ENCODE measurements at places on chromosomes 3 and 15. TPM values are rescaled to one million over a fixed set of nuclear protein-coding genes. Genes with fewer than 3 reads are reported as not detected.
A peak's percentile ranks its signal among the peaks of the same experiment; 100 is the strongest.

- no peak for DNase-seq
These were observed 40.5 kb downstream of the SH3BP5 start for GRCh38 chr3:15291589-15292541.

Gene GORASP1
- 21.7 TPM for total RNA-seq

- DNase-seq = no peak
These were observed 6.4 kb upstream of the SACM1L start for GRCh38 chr3:45682786-45683185.

Gene SERPINI2
- not detected for total RNA-seq

Gene BOC
- total RNA-seq = 5.0 TPM

DNA sequence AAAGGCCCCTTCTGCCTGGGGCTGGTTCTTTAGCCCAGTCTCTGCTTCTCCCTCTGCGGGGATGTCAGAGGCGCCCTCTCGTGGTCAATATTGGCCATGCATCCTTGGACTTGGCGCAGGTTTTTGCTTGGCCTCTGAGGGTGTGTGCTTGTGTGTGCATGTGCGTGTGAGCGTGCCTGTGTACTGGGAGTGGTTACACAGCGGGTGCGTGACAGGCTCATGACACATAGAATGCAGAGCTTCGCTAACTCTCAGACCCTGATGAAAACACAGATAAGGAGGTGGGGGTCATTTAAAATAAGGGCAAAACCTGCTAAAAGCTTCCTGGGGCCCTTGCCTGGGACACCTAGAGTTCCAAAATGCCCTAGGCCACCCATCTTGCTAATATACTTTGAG lies 160.9 kb downstream of the SMAD6 start:
- peak; percentile 86 for DNase-seq

Gene VGLL3
- 8.4 TPM for total RNA-seq

GRCh38 chr15:60072826-60073465 lies 68.8 kb downstream of the FOXB1 start:
- no peak for DNase-seq

DNA sequence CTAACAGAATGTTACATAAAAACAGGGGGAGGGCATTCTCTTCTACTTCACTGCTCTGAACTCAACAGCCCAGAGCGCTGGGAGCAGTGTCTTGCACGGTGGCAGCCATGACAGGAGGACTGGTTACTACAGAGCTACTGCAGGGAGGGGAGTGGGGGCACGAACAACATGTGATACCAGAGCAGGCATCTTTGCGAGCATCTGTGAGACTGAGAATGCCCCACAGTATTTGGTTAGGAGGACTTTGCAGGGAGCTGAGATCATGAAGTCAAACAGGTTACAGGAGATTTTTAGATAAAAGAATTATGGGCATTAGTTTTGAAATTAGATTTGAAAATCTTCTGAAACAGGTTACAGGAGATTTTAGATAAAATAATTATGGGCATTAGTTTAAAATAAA lies 58.8 kb upstream of the GOLGA8B start:
- no peak for DNase-seq

GRCh38 chr3:86771741-86772512 lies 219.0 kb downstream of the VGLL3 start:
- DNase-seq = no peak

DNA sequence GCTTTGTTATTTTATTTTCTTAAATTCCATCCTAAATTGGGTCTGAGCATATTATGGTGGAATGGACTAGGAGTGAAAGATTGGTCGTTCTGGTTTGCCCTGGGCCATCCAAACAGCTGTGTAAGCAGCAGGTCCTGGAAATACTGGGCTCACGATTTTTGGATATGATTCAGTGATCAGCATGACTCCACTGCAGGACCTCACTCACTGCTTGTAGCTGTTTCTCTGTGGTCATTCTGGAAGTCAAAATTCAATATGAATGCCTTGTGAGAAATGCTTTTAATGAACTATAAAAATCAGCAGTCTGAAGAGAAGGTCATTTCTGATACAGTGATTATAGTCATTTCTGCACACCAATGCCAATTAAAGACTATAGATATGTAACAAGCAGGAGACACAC lies 185.0 kb downstream of the RBMS3 start:
- DNase-seq = peak; percentile 10

Data from Daoy (cell line).